Activated CD4-positive, alpha-beta T cell treated with anti-CD3 and anti-CD28 coated beads, Interleukin-2, amount 10 ng/mL, durations not matched to agents 24 days and 14 days (primary cell): ENCODE measurements at places on chromosomes 1 and 21. TPM values are rescaled to one million over a fixed set of nuclear protein-coding genes. Genes with fewer than 3 reads are reported as not detected.

Gene ARHGEF10L
- not detected in 2 replicates for total RNA-seq

Gene PEF1
- total RNA-seq: 64.0 and 64.4 TPM in 2 replicates

Gene LCE1A
- total RNA-seq: not detected in 2 replicates

Gene HSD3B2
- not detected in 2 replicates for total RNA-seq

Gene LCE3E
- not detected in 2 replicates for total RNA-seq

Gene AURKAIP1
- 142 and 146 TPM in 2 replicates for total RNA-seq

Gene LHX8
- not detected in 2 replicates for total RNA-seq

Gene SLC22A15
- total RNA-seq: 0.23 and 0.36 TPM in 2 replicates

Gene LIN28A
- not detected in 2 replicates for total RNA-seq

DNA sequence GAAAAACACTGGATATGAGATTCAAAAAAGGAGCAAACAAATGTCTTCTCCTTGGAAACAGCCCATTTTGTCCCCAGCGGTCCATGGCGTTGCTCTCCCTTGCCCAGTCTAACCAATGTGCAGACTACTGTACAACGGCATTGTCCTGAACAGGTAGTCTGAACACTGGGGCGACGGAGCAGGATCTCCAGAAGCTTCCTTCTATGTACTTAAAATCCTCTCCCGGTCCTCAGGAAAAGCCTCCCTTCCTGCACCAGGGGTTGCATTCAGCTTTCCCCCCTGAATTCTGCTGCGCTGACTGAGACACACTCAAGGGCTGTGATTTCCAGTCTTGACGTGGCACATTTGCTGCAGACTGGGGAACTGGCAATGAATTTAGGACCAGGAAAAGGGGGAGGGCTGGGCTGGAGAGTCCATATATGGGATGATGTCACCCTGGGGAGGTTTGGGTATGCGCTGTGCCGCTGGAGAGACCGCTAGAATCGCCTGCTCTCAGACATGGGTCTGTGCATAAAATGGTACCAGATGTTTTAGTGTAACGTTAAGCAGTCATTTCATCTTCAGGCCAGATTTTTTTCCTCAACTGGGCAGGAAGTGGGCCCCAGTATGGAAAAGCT, 275.9 kb upstream of the C1orf105 start:
- peak; percentile 53 for DNase-seq

DNA sequence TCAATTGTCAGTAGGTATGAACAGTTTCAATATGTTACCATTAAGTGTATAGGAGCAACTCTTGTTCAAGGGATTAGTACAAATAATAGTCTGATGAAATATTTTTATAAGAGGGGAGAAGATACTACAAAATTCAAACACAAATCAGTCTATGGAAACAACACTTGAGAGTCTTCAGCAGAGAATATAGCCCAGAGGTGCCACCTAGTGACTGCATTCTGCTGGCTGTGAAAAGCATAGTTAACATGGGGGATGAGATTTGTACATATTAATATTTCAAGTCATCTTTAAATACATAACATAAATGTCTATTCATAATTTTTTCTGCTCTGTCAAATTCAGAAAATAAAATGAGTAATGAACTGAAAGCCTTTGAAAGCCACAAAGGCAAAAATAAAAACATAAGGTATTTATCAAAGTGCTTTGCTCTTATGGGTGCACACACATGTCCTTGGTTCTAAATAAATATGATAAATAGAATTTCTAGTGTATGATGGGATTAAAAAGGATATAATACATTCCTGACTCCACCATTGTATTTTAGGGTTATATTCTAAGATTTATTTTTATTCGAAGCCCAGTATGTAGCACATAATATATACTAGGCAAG, 440.9 kb upstream of the ZRANB2 start:
- DNase-seq: no peak

DNA sequence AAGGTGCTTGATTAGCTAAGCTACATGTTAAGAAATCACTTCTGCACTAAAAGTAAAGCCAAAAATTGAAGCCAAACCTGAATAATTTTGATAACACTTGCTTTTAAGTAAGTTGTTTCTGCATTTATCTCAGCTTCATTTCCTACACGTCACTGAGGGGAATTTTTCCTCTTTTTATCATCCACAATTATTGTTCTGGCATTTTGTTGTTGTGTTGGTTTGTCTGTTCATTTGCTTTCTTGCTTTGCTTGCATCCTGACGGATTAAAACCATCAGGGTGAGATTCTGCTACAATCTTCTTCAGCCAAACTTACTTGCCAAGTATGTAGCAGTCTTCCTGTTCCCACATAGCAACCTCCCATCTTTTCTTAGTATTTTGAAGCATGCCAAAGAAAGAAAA, 18.0 kb upstream of the EEIG2 start:
- no peak for DNase-seq

DNA sequence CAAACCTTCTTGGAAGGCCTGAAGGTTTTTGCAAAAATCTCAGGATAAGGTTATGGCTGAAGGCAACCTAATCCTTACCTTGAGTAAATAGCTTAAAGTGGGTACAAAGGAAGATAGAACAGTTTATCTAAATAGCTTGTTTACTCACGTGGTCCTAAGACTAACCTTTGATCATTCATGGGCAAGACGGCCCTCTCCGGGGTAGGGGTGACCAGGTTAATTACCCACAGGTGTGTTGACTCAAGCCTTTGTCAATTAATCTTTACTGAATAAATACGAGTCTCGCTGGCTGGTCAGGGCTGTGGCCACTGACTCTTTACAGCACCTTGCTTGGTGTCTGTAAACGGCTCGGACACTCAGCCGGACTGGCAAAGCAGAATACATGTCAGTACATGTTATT, 10.8 kb downstream of the AADACL4 start:
- no peak for DNase-seq

GRCh38 chr1:114122941-114123618, 30.6 kb downstream of the SYT6 start:
- no peak for DNase-seq

DNA sequence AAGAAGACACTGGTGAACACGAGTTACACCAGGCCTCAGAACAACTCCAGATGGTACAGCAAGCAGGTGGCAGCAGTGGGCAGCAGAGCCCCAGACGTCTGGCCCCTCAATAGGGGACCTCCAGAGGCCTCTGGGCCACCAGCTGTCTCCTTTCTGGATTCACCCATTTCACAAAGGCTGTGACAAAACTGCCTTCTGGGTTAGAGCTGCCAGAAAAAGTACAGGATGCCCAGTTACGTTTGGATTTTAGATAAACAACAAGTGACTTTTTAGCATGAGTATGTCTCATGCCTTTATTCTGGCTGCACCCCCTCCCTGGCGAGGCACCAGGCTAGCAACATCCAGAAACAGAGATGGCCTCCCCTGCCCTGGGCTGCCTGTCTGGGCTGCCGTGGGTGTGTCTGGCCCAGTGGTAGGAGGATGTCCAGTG, 30.1 kb downstream of the ITPKB start:
- no peak for DNase-seq

DNA sequence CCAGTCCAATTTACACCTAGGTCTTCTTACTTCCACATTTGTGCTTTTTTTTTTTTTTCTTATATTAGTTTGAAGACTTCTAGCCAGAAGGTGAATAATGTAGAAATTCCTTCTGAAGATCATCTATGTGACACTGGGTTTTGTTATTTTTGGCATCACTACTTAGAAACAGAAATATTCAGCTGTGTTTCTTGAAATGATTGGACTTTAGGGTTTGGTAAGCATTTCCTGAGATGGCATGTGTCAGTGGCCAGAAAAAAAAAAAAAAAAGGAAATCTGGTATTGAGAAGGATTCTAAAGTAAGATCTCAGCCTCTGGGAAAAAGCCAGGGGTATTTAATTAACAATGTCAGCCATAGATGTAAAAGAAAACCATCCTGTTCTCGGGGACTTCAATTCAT, 43.4 kb upstream of the LRRC8C start:
- no peak for DNase-seq

GRCh38 chr1:81666586-81666985, 134.1 kb upstream of the ADGRL2 start:
- no peak for DNase-seq

GRCh38 chr1:43083375-43083891, 88.7 kb downstream of the EBNA1BP2 start:
- DNase-seq: no peak

DNA sequence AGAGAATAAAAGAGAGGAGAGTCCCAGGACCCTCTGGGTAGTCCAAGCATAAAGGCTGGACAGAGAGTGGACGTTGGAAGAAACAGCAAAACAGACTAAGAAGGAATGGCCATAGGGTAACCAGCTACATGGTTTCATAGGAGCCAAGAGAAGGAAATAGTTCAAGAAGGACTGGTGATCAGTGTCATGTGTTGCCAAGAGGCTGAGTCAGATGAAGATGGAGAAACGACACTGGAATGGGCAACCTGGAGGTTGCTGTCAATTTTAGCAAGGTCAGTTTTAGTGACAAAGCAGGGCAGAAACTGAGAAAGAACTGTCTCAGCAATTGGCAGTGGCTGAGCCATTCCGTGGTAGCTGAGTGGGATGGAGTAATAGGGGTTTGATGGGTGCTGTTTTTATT, 41.4 kb downstream of the HMGB4 start:
- DNase-seq: no peak

- peak; percentile 67 for DNase-seq
Measured at GRCh38 chr1:93707956-93708355, 26.3 kb upstream of the BCAR3 start.

- no peak for DNase-seq
Measured at GRCh38 chr1:46445773-46446256, 43.8 kb upstream of the DMBX1 start.

- DNase-seq: no peak
Measured at GRCh38 chr1:151553659-151554058, 13.6 kb downstream of the TUFT1 start.

GRCh38 chr1:1764876-1765470, 13.3 kb downstream of the NADK start:
- no peak for DNase-seq

GRCh38 chr1:35603941-35604340, 30.8 kb downstream of the TFAP2E start:
- DNase-seq: no peak

DNA sequence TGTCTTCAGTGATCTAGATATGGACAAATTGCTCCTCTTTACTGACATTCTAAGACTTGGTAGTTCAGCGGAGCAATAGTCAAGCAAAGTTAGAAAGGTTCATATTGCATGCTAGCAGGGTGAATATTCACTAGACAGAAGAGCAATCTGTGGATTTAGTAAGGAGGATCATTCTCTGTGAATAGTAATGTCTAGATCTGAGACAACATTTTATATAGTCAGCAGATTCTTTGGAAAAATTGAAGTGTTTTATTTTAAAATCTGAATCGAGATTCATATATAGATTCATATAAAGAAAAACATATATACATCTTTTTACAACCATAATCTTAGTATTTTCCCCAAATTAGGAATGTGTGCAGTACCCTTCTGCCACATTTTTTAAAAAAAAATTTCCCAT, 274.5 kb upstream of the BRINP3 start:
- DNase-seq: no peak

DNA sequence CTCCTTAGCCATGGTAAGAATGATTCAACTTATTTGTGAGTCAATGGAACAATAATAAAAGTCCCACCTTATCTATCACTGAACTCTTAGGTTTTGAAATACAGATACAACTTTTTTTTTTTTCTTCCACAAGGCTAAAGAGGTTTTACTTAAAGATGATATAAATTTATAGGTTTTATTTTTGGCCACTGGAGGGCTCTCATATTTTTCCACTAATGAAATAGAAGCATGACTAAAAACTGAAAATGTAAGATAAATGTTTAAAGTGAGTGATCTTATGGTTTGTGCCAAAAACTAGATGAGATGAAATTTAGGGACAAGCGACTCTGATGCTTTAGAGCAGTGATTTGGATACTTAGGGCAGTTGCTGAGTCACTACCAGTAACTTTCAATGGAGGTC, 499.0 kb downstream of the NUF2 start:
- DNase-seq: no peak

DNA sequence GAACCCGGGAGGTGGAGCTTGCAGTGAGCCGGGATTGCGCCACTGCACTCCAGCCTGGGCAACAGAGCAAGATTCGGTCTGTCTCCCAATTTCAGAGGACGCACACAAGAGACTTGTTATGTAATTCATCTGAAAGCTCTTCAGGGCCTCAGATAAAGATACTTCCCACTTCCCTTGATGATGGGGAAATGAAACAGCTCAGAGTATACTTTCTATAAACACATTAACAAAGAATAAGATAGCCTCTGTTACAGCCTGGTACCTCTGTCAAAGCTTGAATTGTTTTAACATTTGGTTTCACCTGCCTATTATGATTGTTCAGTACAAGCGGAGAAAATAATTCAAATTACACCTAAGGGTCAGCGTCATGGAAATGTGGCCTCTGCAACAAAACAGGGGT, 622.9 kb upstream of the ADGRL4 start:
- no peak for DNase-seq

- no peak for DNase-seq
Measured at GRCh38 chr1:18831656-18832055, 27.8 kb downstream of the TAS1R2 start.
